ENCODE measurements at places on chromosomes 16 and 17.

DNA sequence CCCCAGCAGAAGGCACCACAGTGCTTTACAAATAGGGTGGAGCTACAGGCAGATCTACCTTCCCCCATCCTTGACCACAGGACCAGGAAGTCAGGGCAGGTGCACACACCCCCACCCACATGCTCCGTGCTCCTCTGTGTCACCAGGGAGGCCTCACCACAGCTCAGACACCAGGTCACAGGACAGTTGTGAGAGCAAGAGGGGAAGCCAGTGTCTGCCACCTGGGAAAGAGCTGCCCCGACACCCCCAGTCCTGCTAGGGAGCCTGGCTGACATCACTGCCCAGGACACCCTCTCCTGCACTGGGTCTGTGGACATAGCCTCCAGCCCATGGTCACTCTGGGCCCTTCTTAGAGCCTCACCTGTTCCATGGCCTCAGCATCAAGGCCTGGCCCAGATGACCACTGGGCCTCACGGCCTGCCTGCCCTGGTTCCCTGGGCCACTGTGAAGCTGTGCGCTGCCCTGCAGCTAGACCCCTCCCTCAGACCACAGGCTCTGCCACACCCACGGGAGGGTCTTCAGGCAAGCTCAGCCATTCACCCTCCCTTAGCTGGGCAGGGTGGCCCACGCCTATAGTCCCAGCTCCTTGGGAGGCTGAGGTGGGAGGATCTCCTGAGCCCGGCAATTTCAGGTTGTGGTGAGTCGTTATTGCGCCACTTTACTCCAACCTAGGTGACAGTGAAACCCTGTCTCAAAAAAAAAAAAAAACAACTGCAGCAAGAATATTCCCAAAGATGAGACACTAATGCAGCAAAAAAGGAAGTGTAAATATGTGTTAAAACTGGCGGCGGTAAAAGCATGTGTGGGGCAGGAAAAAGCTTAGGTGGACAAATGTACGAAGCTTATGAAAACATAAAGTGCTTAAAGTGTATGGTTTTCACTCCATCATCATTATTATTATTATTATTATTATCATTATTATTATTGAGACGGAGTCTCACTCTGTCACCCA, 14.2 kb downstream of the POLR3K start:
- no peak for DNase-seq

- no peak for DNase-seq
These were observed 1.1 kb upstream of the CDC27 start for GRCh38 chr17:47190243-47190642.

DNA sequence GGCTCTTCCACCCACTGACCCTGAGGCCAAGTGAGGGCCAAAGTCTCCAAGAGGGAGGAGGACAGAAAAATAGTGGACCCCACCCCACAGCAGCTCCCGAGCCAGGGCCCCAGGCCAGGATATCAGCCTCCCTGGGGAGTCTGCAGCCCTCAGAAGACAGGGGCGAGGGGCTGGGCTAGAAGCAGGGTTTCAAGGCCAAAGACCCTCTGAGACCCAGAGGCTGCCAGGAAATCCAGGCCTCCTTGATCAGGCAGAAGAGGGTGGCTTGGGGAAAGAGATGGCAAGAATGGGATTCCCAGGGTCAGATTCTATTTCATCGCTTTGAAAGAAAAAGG, 156.1 kb downstream of the ZNF423 start:
- no peak for DNase-seq

DNA sequence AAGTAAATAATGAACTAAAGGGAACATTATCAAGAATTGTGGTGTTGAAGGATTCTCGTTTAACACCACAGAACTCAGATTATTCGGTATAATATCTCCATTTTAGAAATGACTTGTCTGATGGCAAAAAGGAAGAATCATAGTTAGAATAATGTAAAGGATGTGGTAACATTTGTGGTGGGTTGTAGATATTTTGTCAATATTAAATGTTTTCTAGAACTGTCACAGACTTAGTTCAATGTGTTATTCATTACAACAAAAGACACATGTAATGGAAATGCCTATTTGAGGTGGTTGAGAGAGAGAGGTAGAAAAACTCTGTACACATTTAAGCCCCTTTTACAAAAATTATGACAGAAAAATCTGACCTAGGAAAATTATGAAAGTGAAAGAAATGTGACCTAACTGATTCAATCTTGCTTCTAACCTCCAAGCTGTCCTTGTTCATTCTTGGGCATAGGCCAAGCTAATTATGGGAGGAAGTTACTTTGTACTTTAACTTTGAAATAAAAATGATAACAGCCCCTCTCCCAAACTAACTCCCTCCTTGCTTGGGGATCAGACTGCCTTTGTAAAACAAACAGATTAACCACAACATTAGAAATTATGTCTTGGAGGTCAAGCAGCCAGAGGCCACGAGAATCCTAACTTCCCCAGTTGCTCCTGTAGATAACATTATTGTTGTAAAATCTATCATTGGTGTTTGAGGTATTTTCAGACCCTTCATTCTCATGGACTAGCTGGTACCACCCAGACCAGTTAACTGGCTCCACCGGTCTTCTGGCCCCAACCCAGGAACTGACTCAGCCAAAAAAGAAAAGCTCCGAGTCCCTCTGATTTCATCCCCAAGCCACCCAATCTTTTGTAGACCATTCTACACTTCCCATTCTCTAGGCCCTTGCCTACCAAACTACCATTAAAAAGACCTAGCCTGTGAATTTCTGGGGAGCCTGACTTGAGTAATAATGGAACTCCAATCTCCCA, 1287.8 kb upstream of the CDH8 start:
- no peak for DNase-seq

GRCh38 chr17:73757420-73757819, 113.2 kb upstream of the SDK2 start:
- DNase-seq = peak; percentile 66

- DNase-seq = peak; percentile 12
These were observed 10.7 kb upstream of the TMEM92 start for GRCh38 chr17:50263331-50264262.

GRCh38 chr16:87314990-87315420, 2.2 kb downstream of the C16orf95 start:
- no peak for DNase-seq

GRCh38 chr16:71927383-71927782, 32.1 kb downstream of the IST1 start:
- no peak for DNase-seq

GRCh38 chr16:69741519-69741918, 13.2 kb downstream of the NOB1 start:
- DNase-seq = no peak

- no peak for DNase-seq
These were observed 56.3 kb downstream of the PLD6 start for GRCh38 chr17:17149520-17150447.

DNA sequence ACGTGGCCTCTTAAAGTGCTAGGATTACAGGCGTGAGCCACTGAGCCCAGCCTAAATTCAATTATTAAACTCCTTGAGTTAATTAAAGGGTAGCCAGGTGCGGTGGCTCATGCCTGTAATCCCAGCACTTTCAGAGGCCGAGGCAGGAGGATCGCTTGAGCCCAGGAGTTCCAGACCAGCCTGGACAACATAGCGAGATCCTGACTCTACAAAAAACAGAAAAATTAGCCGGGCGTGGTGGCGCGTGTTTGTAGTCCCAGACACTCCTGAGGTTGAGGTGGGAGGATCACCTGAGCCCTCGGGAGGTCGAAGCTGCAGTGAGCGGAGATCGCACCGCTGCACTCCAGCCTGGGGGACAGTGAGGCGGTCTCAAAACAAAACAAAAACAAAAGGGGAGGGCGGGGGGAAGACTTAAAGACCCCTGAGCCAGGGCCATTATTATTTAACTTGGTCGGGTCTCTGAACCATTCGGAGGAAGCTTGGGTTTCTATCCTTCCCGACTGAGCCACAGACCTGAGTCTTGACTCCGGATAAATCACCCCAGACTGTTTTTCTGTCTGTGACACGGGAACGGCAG, 19.5 kb downstream of the BCL7C start:
- no peak for DNase-seq

DNA sequence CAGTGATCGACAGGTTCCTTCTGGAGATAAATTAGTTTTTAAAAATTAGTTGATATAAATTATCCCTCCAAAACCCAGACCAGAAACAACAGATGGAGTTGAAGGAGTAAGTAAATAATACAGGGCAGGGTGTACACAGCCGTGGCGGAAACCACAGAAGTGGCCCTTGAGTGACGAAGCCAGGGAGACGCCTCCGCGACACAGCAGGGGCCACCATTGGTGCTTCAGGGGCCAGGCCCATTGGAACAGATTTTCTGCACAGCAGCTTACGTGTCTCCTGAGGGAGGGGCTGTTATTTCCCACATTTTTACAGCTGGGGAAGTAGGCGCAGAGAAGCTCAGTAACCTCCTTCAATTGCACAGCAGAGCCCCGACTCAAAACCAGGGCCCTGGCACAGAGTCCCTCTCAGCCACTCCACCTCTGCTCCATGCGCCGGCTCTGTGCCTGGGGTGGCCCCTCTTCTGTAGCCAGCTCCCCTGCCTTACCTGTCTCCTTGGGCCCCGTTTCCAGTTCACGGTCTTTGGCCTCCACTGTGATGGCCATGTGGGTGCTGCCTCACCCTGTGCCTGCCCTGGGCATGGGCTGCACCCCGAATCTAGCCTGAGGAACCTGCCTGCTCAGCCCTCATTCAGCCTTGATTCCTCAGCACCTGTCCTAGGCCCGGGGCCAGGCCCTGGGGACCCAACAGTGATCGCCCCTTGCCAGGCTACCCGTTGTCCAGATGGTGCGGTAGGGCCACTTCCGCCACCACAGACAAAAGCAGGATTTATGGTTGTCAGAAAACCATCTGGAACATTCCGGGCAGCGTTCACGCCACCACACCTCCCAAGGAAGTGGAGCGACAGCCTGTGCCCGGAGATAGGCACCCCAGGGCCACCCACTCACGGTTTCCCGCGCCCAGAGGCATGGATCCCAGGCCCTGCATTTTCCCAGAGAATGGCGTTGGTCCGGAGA, 128.5 kb upstream of the GSE1 start:
- DNase-seq = no peak

DNA sequence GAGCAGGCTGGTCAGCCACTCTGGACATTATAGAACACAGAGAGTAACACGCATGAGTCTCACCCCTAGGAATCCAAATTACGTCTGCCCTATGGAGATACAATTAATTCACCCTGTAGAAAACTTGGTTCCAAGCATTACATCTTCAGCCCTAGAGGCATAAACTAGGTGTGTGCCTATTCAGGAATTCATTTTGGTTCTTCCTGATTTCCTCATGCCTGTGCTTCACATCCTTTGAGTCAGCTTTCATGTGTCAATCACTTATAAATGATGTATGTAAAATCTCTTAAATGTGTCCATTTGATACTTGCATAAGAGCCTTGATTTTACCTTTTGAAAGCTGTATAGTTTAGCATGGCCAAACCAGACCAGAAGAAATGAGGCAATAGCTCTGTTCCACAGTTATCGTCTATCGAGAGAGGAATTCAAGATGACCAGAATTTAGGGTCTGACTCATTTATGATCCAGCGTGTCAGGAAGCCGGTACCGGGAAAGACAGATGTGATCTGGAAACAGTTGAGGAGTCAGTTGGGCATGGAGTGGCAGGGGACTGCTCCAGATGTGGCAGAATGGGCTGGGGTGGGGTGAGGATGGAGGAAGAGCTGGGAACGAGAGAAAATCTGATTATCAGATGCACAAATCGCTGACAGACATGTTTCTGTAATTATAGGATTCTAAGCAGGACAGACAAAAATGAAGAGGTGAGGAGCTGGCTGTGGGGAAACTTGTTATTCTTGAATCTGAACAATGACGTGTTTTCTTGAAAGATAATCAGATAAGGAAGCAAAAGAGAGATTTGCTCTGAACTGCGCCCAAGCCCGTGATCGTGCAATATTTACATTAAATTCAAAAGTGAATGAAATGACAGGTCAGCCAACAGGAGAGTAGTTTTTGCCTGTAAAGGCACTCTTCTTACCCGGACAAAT, 76.7 kb downstream of the C16orf95 start:
- DNase-seq = no peak

DNA sequence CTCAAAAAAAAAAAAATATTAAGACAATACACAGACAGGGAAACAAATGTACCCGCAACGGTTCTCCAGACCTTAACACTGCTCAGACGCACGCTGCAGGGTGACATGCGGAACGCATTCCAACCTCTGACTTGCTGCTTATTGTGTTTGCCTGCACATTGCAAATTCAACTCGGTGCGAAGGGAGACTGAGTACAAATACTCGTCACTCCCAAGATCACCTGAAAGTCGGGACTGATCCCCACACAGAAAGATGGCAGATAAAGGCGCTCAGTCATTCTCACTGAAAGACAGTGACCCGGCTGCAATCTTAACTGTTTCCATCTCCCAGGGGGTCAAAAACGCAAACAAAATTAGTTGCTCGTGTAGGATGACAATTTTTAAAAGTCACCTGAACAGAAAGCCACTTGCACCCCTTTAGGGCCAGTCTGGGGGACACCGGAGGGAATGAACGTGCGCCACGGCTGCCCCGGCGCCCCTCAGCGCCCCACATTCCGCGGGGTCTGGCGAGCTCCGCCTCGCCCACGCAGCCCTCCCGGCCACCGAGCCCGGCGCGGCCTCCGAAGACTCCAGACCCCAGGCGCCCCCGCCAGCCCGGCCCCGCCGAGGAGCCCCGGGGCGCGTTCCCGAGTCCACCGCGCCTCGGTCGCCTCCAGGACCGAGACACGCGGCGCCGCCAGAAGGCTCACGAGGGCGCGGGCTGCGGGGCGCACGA, 589 bp downstream of the CLCN7 start:
- no peak for DNase-seq

GRCh38 chr17:14296166-14296910, 4.5 kb upstream of the HS3ST3B1 start:
- DNase-seq = no peak

DNA sequence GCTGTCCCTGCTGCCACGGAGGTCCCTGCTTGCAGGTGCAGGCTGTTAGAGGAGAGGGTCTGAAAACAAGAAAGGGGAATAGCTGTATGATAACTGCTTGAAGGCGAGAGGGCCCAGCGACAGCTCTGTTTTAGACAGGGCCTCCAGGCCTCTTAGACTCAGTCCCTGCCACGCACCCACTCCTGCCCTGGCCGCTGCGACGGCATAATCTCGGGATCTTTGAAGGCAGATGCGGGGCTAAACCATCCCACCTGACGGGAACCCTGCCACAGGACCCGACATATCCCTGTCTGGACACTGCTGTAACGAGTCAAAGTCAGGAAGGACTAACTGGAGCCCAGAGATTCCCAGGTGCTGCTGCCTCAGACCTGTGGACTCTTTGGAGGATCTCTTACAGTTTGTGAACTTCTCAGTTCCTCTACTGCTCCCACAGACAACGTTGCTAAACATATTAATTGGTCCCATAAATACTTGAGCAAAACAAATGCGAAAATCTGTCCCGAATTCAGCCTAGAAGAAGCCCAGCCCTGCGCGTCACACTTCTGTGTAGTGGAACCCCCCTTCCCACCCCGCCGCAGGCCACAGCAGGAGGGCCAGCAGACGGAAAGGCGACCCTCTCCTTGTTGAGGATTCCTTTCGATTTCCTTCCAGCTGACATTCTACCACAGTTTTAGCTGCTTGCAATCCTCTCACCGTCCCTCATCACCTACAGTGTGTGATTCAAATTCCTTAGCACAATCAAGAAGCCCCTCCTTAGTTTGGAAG, 998 bp upstream of the TMEM11 start:
- DNase-seq = no peak

Data from D721Med (cell line).